Inflammatory macrophage treated with lipopolysaccharide for 4 hours (primary cell): ENCODE measurements at places on chromosomes 13 and 19.
A peak's percentile ranks its signal among the peaks of the same experiment; 100 is the strongest.

DNA sequence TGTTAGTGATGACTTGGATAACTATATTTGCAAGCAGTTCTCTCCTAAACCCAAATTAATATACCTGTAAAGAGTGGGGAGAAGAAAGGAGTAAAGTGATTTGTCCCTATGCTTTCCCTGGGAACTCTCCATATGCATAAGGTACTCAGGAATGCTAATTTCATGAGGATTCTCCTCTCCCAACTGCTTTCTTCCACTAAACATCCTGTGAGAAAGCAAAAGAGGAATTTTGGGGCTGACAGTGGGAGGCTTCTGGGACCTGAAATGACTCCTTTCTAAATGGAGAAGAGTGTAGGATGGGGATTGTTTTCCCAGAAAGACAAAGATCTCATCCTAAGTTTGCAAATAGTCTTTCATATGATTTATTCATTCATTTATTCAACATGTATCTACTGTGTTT is 250.5 kb downstream of the TDRD3 start:
- DNase-seq, result no peak

DNA sequence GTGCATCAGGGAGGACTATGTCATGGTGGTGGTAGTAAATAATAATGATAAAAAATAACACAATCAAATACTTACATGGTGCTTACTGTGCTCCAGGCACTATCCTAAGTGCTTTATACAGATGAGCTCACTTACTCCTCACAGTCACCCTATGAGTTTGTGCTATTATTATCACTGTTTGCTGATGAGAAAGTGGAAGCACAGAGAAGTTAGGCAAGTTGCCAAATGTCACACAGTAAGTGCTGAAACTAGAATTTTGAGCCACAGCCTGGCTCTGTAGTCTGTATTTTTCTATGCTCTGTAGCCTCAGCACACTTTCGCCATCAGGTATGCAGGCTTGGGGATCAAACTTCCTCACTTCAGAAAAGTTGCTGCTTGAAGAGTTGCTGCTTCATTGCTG is 46.6 kb downstream of the HTR2A start:
- DNase-seq, result peak; percentile 46

DNA sequence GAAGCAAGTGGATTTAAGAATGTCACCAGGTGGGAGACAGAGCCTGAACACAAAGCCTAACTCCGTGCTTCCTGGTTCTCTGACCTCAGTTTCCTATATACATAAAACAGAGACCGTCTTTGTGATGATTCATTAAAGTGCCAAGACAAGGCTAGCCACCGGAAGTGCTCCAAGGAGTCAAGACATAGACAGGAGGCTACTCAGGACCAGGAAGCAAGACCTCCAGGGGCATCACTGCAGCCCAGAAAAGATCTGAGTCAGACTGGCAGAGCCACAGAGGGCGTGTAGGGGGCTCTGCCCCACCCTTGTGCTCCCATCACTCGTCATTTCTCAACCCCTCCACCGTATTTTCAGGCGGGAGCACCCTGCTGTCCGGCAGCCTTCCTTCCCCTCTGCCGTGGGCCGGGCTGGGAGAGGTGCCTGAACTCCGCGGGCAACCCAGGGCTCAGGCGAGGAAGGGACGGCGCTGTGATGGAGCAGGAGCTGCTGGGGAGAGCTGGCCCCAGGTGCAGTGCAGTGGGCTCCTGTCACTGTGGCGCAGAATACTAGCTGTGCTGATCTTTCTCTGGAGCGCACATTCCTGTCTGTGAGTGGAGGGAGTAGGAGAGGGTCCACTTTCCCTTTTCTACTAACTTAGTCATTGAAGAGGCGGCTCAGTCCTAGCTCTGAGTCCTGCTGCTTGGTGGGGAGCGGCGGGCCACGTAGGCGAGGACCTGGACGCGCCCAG is 134.7 kb upstream of the GPR12 start:
- no peak for DNase-seq

- no peak for DNase-seq
Observed at GRCh38 chr19:15276620-15277215, 44.5 kb upstream of the EPHX3 start.

DNA sequence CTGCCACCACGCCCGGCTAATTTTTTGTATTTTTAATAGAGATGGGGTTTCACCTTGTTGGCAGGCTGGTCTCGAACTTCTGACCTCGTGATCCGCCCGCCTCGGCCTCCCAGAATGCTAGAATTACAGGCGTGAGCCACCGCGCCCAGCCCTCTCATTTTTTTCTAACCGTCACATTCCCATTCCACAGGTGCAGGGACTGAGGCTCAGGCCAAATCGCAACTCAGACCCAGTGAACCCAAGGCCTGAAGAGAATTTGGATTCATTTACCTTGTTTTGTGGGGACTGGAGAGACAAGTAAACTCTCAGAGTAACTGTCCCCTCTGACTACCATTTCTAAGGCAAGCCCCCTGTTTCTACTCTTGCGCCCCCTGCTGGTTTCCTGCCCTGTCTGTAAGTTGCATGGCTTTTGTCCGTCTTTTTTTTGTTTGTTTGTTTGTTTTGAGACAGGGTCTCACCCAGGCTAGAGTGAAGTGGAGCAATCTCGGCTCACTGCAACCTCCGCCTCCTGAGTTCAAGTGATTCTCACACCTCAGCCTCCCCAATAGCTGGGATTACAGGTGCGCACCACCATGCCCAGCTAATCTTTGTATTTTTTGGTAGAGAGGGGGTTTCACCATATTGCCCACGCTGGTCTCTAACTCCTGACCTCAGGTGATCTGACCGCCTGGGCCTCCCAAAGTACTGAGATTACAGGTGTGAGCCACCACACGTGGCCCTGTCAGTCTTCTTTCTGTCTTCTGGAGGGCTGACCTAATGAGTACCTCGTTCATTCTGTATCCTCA is 2.3 kb upstream of the STRN4 start:
- DNase-seq, result peak; percentile 77
